ENCODE measurements at places on chromosomes 12 and 14.

- no peak for DNase-seq
- H3K4me3 ChIP-seq: no peak overlapping the region
- peaks cover 10% of the 10 kb centered on the region for H3K4me1 ChIP-seq
- H3K36me3 ChIP-seq: no peaks in the 10 kb centered on the region
- H3K27ac ChIP-seq: no peak overlapping the region
Observed at GRCh38 chr12:42468341-42468821, 121.2 kb downstream of the PRICKLE1 start.

- peaks cover 39% of the 10 kb centered on the region for H3K4me1 ChIP-seq
- 0 out of 2 replicates have a peak overlapping the region, but pooled peaks have one; percentile 97 for H3K27ac ChIP-seq
- H3K36me3 ChIP-seq: no peaks in the 10 kb centered on the region
- H3K27me3 ChIP-seq: no peaks in the 10 kb centered on the region
- no peak for DNase-seq
Observed at GRCh38 chr12:27824126-27824842, 44.2 kb upstream of the MANSC4 start.

GRCh38 chr14:58593977-58594376 is 43.8 kb upstream of the DACT1 start:
- no peak for DNase-seq
- no peaks in the 10 kb centered on the region for H3K4me1 ChIP-seq
- H3K27ac ChIP-seq: no peak overlapping the region
- peaks cover 18% of the 10 kb centered on the region for H3K27me3 ChIP-seq

GRCh38 chr14:23005451-23006187 is 4.3 kb downstream of the C14orf93 start:
- no peaks in the 10 kb centered on the region for H3K27me3 ChIP-seq
- DNase-seq: no peak
- H3K4me3 ChIP-seq: peak overlapping the region; percentile 74
- no peaks in the 10 kb centered on the region for H3K36me3 ChIP-seq

DNA sequence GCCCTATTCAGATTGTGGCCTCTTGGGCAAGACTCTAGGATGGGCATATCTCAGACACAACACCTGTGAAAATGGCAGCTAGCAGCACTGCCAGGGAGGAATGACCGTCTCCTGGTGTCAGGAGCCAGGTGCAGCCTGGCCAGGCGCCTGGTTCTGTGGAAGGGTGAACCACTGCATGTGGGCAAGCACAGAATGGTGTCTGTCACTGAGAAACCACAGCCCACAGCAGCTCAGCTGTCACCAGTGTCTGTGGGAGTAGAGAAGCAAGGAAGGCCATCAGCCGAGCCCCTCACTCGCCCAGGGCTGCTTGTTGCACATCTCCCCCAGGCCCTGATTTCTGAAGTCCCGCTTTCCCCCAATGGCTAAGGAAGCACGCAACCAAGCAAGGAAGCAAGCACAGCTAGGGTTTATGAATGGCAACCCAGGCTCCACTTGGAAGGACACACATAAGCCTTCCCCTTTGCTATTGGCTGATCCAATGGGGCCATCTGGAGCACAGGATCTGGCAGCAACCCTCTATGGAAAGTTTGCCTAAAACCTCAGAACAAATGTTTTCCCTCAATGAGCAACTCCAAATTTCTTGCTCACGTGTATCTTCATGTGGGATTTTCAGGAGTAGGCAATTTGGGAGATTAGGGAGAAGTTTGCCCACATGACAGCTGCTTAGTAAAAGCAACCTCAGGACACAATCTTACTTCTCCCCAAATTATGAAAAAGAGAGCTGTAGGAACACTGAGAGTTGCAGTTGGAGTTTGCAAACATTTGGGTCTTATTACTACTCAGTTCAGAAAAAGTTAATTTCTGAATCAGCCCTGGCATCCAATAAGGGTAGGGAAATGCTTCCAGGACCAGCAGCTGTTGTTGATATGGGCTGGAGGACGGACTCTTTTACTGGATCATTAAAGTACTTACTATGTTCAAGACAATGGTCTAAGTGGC is 44.7 kb downstream of the GPHB5 start:
- H3K4me3 ChIP-seq: no peak overlapping the region
- no peak for DNase-seq
- H3K36me3 ChIP-seq: no peaks in the 10 kb centered on the region
- H3K27ac ChIP-seq: no peak overlapping the region
- no peaks in the 10 kb centered on the region for H3K4me1 ChIP-seq

GRCh38 chr12:39033782-39034181 is 128.4 kb upstream of the CPNE8 start:
- no peak overlapping the region for H3K4me3 ChIP-seq
- no peak overlapping the region for H3K27ac ChIP-seq
- DNase-seq: no peak
- H3K4me1 ChIP-seq: no peaks in the 10 kb centered on the region
- no peaks in the 10 kb centered on the region for H3K36me3 ChIP-seq

DNA sequence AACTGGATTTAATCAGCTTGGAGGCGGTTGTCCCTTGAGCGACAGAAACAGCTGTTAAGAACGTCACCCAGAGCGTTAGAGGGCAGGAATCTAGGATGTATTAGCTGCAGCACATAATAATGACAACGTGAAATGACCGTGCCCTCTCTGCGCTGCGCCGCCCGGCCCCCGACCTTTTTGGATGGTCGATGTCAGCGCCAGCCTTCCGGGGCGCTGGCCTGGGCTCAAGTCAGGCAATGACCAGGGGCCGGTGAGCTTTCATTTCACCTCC is 427 bp upstream of the TMEM120B start:
- peaks cover 31% of the 10 kb centered on the region for H3K4me1 ChIP-seq
- H3K4me3 ChIP-seq: peak overlapping the region; percentile 77
- H3K27me3 ChIP-seq: no peaks in the 10 kb centered on the region

DNA sequence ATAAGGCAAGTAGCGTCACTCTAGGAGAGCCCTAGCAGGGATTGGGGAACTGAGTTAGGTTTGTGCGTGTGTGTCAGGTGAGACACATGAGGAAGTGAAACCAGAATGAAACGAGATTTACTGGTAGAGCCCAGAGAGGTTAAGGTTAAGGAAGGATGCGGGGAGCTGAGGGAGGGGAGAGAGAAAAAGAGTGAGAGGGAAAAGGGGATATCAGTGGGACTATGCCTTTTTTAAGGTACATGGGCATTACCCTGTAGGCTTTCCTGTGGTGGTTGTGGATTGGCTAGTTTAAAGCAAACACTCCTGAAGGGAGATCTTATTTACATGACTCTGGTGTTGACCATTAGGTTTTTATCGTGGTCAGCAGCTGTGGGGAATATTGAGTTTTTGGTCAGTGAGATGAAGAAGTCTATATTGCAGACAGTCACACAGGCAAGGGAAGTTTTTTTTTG is 13.9 kb downstream of the ZDHHC17 start:
- no peak overlapping the region for H3K27ac ChIP-seq
- no peak overlapping the region for H3K4me3 ChIP-seq
- DNase-seq: no peak

DNA sequence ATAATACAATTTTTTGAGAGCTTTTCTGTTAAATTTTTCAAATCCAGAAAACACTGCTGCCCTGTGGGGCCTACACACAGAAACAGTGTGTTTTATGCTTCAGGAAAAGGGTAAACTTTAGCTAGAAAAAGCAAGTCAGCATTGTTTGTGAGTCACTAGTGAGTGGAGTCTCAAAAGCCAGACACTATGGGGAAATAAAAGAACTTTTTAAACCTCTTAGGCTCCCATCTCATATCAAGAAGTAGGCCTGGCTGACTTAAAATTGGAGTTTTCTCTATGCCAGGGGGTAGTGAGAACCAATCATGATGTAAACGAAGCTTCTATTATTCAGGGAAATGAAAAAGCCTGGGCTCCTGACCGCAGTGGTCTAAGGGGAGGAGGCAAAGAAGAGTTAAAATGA is 12.6 kb downstream of the GPR65 start:
- H3K27ac ChIP-seq: no peak overlapping the region
- no peaks in the 10 kb centered on the region for H3K4me1 ChIP-seq
- H3K27me3 ChIP-seq: no peaks in the 10 kb centered on the region
- H3K4me3 ChIP-seq: no peak overlapping the region
- no peak for DNase-seq

DNA sequence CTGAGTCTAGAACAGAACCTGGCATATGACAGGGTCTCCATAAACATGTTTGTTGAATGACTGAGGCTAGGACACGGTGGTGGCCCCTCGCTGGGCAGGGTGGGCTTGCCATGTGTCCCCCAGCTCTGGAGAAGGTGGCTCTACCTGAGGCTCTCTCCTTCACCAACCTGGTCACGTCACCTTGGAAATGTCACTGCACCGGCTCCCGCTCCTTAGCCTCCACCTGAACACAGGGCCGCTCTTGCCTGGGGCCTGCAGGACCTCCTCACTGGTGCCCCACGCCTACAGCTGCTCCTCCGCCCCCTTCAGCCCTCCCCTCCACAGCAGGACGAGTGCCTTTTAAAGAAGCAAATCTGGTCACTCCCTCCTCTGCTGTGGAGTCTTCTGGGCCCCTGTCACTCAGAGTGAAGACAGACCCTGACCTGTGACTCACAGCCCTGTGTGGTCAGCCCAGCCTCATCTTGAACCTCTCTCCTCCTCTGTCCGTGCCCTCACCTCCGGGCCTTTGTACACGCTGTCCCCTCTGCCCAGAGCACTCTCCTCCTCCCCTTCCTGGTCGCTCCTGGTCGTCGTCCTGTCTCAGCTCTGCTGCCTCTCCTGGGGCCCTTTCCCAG is 81.0 kb downstream of the ADGRD1 start:
- no peaks in the 10 kb centered on the region for H3K4me1 ChIP-seq
- H3K36me3 ChIP-seq: no peaks in the 10 kb centered on the region
- DNase-seq: no peak
- H3K27ac ChIP-seq: no peak overlapping the region
- H3K27me3 ChIP-seq: peaks cover 73% of the 10 kb centered on the region

- H3K4me3 ChIP-seq: no peak overlapping the region
- H3K4me1 ChIP-seq: peaks cover 26% of the 10 kb centered on the region
- H3K36me3 ChIP-seq: peaks cover under 1% of the 10 kb centered on the region
Observed at GRCh38 chr14:102688290-102688689, 89.0 kb upstream of the TRAF3 start.

GRCh38 chr12:82144505-82144904 is 213.7 kb downstream of the CCDC59 start:
- no peaks in the 10 kb centered on the region for H3K27me3 ChIP-seq
- H3K36me3 ChIP-seq: no peaks in the 10 kb centered on the region
- H3K27ac ChIP-seq: no peak overlapping the region
- no peak for DNase-seq
- H3K4me1 ChIP-seq: no peaks in the 10 kb centered on the region
- H3K4me3 ChIP-seq: no peak overlapping the region

DNA sequence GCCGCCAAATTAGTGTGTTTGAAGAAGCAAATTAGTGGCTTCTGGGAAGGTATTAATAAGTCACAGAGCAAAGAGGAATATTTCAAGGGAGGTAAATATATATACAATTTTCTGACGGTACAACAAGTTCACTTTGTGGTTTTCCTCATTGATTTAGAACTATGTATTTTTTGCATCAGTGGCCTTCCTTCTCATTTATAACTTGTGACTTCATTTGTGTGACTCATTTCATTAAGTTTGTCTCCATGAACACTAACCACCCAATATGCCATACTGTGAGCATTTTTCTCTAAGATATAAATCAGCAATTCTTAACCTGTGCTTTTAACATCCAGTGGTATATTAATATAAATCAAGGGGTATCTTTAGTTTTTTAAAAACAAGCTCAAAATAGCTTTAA is 29.3 kb upstream of the ARHGAP5 start:
- H3K36me3 ChIP-seq: no peaks in the 10 kb centered on the region
- no peaks in the 10 kb centered on the region for H3K4me1 ChIP-seq
- peak; percentile 36 for DNase-seq

GRCh38 chr12:15910864-15911721 is at the start of gene DERA:
Gene DERA (plus strand): TSS chr12:15911332. CDS start chr12:15911384, 52 bp downstream.
- H3K27ac ChIP-seq: peak within 1 kb of the TSS; percentile 82
- DNase-seq: peak; percentile 64
- H3K36me3 ChIP-seq: no peaks in the 10 kb centered on the region
- peak within 1 kb of the TSS; percentile 80 for H3K4me3 ChIP-seq
